Activated CD4-positive, CD25-positive, alpha-beta regulatory T cell (primary cell): ENCODE measurements at places on chromosomes 12 and 14.
A peak's percentile ranks its signal among the peaks of the same experiment; 100 is the strongest.

GRCh38 chr14:57816568-57817284 lies 49.2 kb downstream of the SLC35F4 start:
- DNase-seq: no peak

DNA sequence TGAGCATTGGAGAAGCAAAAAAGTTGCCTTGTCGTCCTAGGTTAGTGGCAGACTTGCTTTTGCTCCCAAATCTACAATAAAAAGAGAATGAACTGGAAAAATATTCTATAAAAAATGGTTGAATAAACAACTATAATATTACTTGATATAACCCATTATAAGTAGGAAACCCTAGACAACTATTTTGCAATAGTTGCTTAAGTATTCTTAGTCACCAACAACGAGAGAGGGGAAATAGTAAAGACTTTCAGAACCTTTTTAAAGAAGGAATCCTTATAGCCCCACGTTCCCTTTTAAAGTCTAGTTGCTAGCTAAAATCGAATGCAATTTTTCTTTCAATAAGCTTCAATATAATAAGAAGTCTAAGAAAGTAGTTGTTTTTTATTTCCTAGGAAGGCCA lies 17.5 kb downstream of the AQP6 start:
- no peak for DNase-seq

- DNase-seq: no peak
Observed at GRCh38 chr12:108665608-108666202, 32.0 kb upstream of the SELPLG start.

GRCh38 chr12:42663621-42664020 lies 74.1 kb upstream of the PRICKLE1 start:
- no peak for DNase-seq

GRCh38 chr14:72054911-72055310 lies 122.7 kb downstream of the RGS6 start:
- no peak for DNase-seq

DNA sequence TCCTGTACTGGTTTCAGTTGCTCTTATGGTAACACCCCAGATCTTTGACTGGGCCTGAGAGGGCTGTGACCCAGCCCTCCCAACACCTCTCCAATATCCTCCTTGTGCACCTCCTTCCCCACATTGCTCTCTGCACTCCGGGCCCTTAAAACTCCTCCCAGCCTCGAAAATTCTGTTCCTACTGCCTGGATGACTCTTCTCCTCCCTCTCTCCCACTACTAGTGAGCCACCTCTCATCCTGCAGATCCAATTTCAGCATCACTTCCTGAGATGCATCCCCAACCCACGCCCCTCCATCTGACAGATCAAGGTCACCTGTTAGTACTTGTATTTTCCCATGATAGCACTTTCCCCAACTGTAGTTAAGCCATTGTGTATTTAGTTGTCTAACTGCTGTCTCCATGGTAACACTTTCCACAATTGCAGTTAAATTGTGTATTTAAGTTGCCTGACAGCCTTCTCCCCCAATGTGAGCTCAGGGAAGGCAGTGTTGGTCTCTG lies 11.5 kb upstream of the NT5DC3 start:
- no peak for DNase-seq

DNA sequence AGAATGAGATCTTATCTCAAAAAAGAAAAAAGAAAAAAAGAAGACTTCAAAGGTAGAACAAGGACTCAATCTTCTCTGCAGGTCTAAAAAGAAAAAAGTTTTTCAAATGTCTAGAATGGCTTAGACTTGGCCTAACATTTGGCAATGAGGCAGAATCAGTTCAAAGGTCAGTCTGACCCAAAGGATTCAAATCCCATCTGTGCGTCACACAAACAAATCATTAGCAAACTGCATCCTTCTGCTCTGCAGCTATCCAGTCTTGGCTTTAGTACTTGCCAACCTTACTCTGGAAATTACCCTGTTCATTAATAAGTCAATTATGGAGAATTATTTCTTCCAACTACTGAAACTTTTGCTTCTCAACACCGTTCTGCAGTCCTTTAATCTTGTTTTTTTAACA lies 3.1 kb downstream of the YAF2 start:
- DNase-seq: no peak

DNA sequence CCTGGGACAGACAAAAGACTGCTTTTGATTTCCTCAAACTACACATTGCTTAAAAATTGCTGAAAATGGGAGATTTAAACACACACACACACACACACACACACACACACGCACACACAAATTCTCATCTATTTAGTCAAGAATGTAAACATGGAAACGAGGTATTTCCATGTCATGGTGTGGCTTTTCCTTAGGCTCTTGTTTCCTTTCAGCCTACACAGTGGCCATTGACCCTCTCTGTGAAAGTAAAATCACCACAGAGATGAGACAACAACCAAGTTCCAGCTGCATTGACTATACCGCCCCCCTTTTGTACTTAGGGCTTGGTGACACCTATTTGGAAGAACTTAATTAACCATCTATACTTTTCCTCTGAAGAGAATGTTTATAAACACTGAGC lies 41.9 kb downstream of the TTC8 start:
- no peak for DNase-seq

- no peak for DNase-seq
Observed at GRCh38 chr12:111067498-111067897, 147.1 kb upstream of the MYL2 start.

GRCh38 chr12:116368196-116369194 lies 91.0 kb upstream of the MED13L start:
- no peak for DNase-seq

DNA sequence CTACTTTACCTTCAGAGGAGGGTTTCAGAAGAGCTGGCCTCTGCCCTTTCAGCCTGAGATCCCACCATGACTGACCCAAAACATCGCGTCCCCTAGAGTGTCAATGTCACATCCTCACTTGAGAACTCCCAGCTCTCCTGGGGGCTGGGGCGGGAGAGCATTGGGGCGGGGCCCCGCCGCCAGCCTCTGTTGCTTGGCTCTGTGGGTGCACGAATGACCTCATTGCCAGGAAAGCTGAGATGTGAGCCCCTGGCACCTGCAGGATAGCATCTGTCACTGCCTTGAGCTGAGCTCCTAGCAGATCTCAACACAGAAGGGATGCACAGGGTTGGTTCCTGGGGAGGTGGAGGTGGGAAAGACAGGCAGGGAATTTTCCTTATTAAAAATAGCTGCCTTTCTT lies 20.6 kb upstream of the MYL2 start:
- no peak for DNase-seq

- no peak for DNase-seq
Observed at GRCh38 chr12:66072566-66072965, 58.0 kb downstream of the LLPH start.

GRCh38 chr14:55123852-55124639 lies 5.0 kb upstream of the LGALS3 start:
- no peak for DNase-seq

DNA sequence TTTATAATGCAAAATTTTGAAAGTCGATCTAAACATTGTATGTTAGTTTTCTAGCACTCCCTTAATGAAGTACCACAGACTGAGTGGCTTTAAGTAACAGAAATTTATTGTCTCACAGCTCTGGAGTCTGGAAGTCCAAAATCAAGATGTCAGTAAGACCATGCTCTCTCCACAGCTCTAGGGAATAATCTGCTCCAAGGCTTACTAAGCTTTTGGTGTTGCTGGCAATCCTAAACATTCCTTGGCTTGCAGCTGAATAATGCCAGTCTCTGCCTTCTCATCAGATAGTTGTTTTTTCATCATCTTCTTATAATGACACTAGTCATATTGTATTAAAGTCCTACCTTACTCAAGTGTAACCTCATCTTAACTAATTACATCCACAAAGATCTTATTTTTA lies 102.2 kb downstream of the RASSF9 start:
- DNase-seq: no peak

- DNase-seq: peak; percentile 47
Observed at GRCh38 chr12:6700646-6701051, at the start of gene PIANP. Gene PIANP (minus strand): TSS chr12:6700815. CDS start chr12:6698061, 2,754 bp downstream.

GRCh38 chr12:53258541-53259539 lies 9.3 kb upstream of the ESPL1 start:
- no peak for DNase-seq

DNA sequence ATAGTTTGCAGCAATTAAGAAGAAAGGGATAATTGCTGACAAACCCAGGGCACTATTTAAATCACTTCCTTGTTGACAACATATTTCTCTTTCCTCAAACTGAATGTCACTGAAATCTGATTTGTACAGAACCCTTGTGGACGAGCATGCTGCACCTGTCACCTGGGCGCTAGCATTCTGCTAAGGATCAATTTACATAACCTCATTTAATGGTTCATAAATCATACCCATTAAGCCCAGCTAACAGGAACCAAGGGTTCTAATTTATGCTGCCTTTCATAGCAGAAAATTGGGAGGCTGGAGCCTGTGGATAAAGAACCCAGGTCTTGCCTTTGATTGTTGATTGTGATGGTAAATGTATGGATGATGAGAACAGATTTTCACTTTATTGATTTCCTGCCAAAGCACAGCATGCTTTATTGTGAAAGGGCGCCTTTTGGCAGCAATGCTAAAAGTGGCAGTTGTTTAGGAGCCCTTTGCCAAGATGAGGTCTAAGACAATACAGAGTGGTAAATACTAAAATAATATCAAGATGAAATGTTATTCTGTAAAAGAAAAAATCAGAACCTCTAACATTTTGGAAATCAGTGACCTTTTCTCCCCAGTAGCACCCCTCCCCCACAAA lies 95.4 kb downstream of the NKX2-1 start:
- no peak for DNase-seq

DNA sequence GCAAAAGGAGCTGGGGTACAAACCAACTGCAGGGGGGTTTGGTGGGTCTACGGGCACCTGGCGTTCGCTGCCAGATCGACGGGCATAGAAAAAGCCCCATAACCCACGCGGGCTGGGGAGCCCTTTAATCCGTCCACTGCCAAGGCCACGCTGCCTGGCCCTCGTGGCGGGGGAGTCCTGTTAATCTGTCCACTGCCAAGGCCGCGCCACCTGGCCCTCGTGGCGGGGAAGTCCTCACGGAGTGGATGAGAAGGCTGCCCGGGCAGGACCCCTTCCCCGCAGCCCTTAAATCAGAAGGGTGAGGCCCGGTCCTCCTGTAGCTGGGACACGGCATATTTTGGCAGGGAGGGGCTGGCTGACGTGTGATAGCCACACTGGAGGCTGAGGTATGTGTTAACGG lies 86.1 kb downstream of the NOC4L start:
- DNase-seq: no peak

DNA sequence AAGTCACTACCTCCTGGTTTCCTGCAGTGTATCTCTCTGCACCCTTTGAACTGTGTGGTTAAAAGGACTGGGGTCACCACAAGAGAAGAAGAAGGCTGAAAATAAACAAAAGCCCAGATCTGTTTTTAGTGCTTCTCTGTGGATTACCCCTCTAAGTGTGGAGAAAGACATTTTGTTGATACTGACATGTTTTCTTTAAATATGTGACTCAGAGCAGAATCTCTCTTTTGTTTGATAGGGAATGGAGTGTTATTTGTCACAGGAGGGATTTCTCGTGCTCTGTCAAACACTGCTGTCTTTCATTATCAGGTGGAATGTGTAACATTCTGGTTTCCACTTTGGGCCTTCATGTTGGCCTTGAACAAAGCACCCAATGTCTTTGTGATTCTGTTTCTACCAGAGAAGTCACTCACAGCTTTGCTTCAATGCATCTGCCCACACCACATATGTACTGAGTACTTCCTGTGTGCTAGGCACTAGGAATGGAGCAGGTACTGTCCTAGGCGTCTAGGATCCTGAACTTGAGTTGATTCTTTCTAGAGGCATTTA lies 82.1 kb downstream of the PLXNC1 start:
- no peak for DNase-seq

DNA sequence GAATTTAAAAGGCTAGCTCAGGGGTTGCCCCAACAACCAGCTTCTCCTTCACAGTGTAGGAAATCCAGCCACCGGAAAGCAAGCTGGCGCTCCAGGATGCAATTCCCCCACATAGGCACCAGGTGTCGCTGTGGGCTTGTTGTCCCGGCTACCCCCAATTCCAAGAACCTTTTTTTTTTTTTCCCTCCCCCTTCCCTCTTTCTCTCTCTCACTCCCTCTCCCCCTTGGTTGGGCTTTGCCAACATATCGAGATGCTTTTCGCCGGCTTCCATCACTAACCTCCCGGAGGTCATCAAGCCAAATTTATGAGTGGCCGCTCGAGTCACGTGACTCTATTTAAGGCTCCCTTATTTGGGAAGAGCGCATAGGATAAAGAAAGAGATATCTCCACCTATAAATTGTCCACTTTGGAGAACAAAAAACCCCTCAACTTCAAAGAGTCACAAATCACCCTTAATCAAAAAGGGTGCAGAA lies at the start of gene HOXC5:
Gene HOXC5 (plus strand): TSS at position 424 of the 474 bp plus-strand sequence. CDS start 73 bp downstream, outside the sequence.
- DNase-seq: peak; percentile 16

DNA sequence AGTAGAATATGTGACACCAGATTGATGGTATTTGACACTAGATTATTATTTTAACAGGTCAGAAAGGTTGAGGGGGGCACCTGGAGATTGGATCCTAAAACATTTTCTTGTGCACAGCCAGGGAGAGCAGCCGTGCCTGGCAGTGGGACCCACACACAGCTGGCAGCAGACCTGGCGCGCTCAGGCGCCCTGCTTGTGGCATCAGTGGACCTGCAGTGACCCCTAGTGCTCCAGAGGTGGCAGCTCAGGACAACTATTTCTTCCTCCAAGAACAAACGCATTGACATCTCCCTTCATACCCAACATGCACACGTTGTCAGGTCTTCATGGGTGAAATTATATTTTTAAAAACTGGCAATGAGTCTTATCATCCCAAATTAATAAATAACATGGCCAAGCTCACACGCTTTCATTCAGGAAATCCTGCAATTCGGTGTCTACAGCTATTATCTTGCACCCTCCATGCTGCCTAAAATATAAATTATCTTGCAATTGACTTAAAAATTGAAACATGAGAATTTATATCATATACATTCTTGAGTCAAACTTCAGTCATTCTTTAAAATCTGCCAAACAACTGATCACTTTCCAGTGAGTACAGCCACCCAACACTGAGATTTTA lies 7.7 kb upstream of the TMEM132D start:
- DNase-seq: no peak

DNA sequence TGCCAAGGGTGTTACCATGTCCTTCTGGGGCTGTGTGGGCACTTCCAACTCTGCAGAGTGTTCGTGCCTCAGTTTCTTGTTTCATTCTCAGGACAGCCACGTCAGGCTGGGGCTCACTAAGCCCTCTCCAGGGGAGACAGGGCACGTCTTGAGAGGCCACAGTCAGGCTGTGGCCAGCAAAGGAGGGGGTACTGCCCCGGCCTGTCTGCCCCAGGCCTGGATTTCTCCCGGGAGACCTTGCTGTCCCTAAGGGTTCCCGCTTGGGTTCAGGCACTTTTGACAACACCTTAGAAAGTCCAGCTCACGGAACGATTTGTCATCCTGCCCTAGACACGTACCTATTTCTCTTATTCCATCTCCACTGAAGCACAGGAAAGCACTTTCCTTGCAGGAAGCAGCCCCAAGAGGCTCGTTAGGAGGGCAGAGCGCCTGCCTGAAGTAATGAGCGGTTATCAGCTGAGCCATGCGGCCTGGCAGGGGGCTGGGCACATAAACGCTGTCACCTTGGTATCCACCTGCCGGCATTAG lies 290.4 kb upstream of the RTL1 start:
- DNase-seq: no peak
